Right renal pelvis (tissue), 4 donors: ENCODE measurements at places on chromosomes 1 and 21. TPM values are rescaled to one million over a fixed set of nuclear protein-coding genes. Genes with fewer than 3 reads are reported as not detected.

The ADORA3 gene
- polyA plus RNA-seq = 0.66 TPM

The CCDC24 gene
- polyA plus RNA-seq = 16.3 TPM

The APOBEC4 gene
- polyA plus RNA-seq = not detected

The FCER1G gene
- polyA plus RNA-seq = 15.2 TPM

The NR5A2 gene
- 2.9 TPM for polyA plus RNA-seq

The FBXO2 gene
- 0.98 TPM for polyA plus RNA-seq

The DSCAM gene
- polyA plus RNA-seq = 0.06 TPM

The MMP23B gene
- 16.9 TPM for polyA plus RNA-seq

The TRPM2 gene
- 0.55 TPM for polyA plus RNA-seq

- DNase-seq = no peak
Observed at GRCh38 chr1:5637171-5637570, 355.1 kb downstream of the NPHP4 start.

GRCh38 chr1:235063068-235063765 is 65.4 kb downstream of the TOMM20 start:
- no peak for DNase-seq

DNA sequence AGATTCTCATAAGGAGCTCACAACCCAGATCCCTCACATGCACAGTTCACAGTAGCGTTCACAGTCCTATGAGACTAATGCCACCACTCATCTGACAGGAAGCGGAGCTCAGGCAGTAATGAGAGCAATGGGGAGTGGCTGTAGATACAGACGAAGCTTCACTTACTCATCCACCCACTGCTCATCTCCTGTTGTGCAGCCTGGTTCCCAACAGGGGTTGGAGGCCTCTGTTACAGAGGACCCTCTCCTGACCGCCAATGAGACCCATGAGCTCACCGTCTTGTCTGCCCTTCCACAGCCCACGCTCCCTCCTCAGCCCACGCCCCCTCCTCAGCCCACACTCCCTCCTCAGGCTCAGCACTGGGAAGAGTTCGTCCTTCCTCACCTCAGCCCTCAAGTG is 39.6 kb downstream of the RSPH1 start:
- DNase-seq = no peak

- no peak for DNase-seq
Observed at GRCh38 chr1:9294405-9294773, 1.7 kb downstream of the SPSB1 start.

DNA sequence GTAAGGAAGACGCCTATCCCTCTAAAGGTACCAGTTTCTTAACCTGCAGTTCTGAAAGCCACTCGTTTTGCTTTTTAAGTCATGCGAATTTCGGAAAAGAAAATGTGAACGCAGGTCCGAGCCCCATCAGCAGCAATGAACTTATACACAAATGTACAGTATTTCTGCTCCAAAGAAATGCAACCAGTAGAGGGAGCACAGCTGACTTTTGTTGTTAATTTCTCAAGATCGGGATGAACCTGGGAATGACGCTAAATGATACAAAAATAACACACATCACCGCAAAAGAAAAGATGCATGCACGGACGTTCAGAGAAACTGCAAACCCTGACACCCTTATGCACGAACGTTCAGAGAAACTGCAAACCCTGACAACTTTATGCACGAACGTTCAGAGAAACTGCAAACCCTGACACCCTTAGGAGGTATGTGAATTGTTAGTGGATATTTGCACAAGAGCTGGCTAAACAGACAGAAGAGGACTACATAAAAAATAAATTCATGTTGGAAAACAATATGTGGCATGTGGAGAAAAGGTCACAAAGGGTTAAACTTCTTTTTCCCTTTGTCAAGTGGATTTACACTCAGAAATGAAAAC is 3.5 kb upstream of the TIAM1 start:
- no peak for DNase-seq

DNA sequence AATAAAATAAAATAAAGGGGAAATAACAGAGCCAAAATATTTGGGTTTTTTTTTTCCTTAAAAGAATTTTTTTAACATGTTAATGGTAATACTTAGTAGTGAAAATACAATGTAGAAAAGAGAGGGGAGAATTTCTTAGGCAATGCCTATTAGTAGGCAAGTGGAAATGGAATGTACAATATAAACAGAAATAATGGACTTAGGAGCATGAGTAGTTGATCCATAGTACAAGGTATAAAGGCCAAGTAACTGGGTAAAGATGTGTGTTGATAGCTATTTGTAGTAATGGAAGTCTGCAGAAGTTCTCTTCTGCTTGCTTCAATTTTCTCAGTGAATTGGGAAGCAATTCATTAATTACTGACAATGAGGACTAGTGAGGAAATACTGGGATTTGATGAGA is 34.4 kb downstream of the TESK2 start:
- DNase-seq = no peak

DNA sequence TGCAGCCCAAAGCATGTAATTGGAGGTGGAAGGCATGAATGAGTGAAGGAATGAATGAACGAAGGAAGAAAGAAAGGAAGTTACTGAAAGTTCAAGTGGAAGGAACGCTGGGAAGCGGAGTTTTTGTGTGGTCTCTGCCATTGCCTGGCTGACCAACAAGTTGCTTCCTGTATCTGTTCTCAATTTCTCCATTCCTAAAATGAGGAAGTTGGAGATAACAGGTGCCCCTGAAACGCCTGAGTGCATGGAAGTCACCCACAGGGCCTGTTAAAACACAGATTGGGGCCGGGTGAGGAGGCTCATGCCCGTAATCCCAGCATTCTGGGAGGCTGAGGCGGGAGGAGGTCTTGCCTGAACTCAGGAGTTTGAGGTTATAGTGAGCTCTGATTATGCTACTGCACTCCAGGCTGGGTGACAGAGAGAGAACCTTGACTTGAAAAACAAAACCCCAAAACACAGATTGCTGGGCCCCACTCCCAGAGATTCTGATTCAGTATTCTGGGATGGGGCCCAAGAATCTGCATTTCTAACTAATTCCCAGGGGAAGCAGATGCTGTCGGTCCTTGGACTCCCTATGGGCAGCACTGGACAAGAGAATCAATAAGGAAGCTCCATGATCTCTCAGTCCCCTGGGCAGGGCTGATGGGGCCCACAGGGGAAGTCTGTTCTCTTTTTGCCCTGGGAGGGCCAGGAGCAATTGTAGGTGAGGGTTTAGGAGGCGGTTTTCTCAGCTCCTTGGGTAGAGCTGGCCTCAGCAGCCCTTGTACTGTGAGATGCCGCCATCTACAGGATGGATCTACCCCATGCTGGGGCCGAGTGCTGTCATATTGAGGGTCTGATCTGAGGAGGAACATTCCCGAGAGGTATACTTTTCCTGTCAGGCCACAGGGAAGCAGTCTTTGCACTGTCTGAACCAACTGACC is 3.3 kb upstream of the CNR2 start:
- DNase-seq = peak; percentile 34

GRCh38 chr1:220727519-220727918 is 20.6 kb upstream of the MTARC2 start:
- no peak for DNase-seq

- DNase-seq = no peak
Observed at GRCh38 chr1:76687307-76688175, 179.7 kb upstream of the ST6GALNAC5 start.

- no peak for DNase-seq
Observed at GRCh38 chr1:216765346-216766300, 42.4 kb upstream of the ESRRG start.

GRCh38 chr1:68623700-68624099 is 126.8 kb upstream of the DEPDC1 start:
- DNase-seq = no peak

DNA sequence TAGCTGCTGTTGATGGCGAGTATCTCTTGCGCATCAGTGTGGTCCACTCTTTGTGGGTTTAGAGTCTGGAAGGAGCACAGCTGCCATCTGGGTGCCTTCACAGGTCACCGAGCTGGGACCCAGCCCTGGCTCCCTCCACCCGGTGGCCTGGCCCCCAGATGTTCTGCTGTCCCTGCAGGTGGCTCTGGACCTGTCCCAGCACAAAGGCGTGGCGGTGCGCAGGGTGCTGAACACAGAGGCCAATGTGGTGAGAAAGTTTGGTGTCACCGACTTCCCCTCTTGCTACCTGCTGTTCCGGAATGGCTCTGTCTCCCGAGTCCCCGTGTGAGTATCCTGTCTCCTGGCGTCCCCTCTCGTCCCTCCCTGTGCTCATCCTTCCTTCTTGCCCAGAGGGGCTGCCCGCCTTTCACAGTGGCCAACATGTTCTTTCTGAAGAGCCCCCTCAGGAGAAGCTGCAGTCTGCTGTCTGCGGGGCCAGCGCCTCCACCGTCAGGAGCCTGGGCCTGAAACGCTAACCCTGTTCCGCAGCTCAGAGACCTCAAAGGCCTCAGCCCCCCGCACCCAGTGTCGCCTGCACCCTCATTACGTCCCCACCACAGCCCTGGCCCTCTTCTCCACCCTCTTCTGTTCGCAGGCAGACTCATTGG is 27.4 kb downstream of the QSOX1 start:
- DNase-seq = no peak

DNA sequence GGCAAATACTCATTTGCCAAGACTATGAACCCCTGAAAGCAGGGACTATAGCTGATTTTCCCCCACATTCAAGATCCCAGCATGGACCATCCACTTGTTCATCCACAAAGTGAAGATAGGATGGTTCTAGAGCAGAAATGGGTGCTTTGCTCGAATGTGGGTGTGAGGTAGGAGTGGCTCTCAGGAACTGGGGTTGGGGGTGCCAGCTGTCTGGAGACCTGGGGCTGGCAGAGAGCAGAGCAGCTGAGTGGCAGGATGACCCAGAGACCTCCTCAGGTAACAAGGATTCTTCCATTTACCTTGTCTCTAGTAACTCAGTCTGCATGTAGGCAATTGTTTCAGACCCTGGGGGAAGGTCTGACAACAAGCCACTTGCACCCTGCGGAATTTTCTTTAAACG is 6.0 kb downstream of the S100A9 start:
- DNase-seq = no peak

- no peak for DNase-seq
Observed at GRCh38 chr1:53703174-53703573, 35.8 kb downstream of the GLIS1 start.

DNA sequence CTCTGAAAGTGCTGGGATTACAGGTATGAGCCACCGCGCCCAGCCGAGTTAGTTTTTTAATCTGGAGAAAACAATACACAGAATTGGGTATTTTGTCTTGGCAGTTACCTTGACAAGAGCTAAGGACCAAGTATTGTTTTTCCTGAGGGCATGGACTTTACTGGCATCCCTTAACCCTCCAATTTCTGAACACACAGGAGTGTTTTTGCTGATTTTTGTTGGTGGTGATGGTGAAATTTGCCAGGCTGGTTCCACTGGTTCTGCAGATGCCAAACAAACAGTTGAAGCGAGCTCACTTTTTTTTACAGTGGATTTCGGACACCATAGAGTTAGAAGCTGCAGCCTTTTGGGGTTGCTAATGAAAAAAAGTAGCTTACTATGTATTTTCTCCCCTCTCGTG is 37.2 kb upstream of the SH3D21 start:
- DNase-seq = no peak

DNA sequence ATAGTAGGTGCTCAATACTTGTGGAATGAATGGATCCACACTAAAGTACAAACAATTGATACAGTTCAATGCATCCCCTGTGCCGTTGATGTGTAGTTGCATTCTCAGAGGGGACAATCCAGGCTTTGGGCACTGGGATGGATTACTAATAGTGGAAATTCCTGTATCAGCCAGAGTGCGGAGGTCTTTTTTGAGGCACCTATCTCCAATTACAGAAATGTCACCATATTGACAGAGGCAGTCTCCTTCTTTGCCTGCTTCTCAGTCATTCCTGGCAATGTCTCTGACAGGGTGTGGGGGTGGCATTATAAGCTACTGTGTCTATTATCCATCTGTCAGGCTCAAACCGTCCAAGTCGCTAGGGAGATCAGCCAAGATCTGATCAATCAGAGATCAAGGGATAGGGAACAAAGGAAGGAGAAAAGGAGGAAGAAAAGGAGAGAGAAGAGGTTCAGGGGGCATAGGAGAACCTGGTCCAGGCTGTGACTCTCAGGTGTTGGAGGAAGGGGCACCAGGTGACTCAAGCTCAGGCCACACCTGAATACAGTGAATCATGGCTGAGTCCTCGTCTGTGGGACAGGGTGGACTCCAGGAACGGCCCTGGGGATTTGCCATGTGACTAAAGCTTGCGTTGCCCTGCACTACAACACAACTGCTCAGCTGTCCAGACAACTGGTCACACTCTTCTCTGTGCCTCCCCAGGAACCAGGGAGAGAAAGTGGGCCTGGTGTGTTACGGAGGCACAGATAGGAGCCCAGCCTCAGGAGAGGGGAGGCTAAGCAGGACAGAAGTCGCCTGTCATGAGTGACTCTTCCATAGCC is 3.4 kb upstream of the LAMB3 start:
- no peak for DNase-seq

DNA sequence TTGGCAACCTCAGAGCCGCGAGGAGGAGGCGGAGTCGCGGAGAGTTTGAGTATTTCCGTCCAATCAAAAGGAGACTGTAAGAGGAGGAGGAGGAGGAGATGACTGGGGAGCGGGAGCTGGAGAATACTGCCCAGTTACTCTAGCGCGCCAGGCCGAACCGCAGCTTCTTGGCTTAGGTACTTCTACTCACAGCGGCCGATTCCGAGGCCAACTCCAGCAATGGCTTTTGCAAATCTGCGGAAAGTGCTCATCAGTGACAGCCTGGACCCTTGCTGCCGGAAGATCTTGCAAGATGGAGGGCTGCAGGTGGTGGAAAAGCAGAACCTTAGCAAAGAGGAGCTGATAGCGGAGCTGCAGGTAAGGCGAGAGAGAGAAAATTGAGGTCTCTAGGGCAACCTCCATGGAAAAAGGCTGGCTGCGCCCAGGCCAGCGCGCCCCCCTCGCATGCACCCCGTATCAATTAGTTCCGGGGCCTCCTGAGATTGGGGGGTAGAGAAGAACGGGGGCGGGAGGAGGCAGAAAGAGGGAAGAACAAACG is at the start of gene PHGDH:
TSS of gene PHGDH (plus strand) at position 131 of the 538 bp plus-strand sequence. CDS start at position 220, 89 bp downstream.
- DNase-seq = peak; percentile 79

GRCh38 chr1:168235548-168235885 is 9.7 kb downstream of the SFT2D2 start:
- no peak for DNase-seq

- DNase-seq = no peak
Observed at GRCh38 chr1:119988306-119989062, 81.0 kb downstream of the NOTCH2 start.

- DNase-seq = no peak
Observed at GRCh38 chr1:89936694-89937093, 58.2 kb upstream of the ZNF326 start.

GRCh38 chr1:116330342-116330652 is 42.7 kb upstream of the ATP1A1 start:
- no peak for DNase-seq

- no peak for DNase-seq
Observed at GRCh38 chr1:37811027-37811655, 3.1 kb upstream of the YRDC start.

GRCh38 chr1:205709640-205710039 is 29.3 kb upstream of the SLC45A3 start:
- no peak for DNase-seq

- DNase-seq = no peak
Observed at GRCh38 chr1:87089823-87090222, 175.4 kb downstream of the HS2ST1 start.

GRCh38 chr21:45535341-45536081 is 6.7 kb downstream of the SLC19A1 start:
- no peak for DNase-seq

GRCh38 chr1:201226859-201227488 is 36.4 kb downstream of the IGFN1 start:
- no peak for DNase-seq
